ENCODE measurements at places on chromosomes 7 and 10.

DNA sequence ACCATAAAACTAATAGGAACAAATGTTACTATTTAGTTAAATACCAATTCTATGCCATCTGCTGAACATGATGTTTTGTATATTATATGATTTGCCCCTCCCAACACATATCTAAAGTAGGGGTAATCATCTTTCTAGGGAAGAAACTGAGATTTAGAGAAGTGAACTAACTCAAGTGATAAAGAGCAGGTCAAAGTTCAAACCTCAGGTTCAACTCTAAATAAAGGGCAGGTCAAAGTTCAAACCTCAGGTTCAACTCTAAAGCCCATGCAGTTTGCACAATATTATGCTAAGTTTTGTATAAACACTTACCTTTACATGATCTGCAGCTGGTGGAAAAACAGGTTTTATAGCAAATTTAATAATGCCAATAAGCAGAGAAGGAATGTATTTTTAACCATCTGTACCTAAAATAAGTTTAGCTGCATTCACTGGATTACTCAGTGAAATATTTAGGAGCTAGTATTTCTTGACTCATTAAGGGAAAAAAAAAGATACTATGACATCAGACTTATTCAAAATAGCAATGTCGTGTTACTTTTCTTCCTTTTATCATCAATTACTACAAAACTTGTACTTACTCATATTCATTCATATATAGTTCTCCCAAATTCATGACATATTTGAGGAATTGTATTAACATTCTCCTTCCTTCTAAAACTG is 1194.3 kb upstream of the CELF2 start:
- no peak for DNase-seq

DNA sequence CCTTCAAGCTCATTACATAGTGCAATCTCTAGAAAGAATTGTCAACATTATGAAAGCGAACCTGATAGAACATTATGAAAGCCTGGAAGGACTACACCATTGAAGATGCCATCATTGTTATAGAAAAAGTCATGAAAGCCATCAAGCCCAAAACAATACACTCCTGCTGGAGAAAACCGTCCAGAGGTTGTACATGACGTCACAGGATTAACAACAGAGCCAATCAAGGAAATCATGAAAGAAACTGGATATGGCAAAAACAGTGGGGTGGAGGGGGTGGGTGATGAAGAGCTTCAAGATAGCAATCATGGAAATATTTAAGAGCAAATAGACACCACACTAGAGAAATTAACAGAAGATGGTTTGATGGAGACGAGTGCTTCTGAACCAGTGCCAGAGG is 45.7 kb downstream of the TOMM7 start:
- DNase-seq, result no peak

DNA sequence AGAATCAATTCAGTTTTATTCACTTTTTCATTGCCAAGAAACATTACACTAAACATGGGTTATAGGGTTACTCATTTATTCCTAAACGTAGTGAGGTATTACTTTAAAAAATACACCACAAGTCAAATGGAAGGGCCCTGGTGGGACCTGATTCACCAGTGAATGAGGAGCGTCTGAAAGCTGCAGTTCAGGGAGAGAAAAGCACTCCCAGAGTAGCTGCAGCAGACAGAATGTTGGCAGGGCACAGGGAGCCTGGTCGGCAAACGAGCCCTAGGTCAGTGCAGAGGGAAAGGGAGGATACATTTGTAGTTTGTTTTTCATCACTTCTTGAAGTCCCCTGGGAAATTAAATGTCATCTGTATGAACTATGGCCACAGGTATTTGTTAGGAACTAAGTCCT is 361.7 kb upstream of the ETV1 start:
- no peak for DNase-seq

- DNase-seq, result peak; percentile 27
Measured at GRCh38 chr7:25389489-25390106, 161.3 kb upstream of the NPVF start.

- peak; percentile 16 for DNase-seq
Measured at GRCh38 chr10:79068203-79068561, 584 bp upstream of the ZMIZ1 start.

DNA sequence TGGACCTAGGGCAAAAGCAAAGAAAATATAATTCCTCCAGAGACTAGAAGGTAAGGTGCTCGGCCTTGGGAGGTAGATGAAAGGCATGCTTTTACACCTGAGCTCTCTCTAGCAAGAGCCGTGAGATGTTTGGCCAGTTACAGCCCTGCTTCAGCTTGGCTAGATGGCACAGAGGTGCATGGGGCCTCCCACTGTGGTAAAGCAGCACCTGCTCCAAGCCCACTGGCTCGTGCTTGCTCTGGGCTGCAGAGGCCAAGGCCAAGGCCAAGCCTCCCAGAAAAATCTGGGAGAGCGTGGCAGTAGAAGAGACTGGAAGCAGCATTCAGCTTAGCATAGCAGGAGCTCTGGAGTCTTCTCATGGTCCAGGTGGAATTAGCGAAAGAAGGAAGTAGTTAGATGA is 31.0 kb upstream of the OPALIN start:
- no peak for DNase-seq

DNA sequence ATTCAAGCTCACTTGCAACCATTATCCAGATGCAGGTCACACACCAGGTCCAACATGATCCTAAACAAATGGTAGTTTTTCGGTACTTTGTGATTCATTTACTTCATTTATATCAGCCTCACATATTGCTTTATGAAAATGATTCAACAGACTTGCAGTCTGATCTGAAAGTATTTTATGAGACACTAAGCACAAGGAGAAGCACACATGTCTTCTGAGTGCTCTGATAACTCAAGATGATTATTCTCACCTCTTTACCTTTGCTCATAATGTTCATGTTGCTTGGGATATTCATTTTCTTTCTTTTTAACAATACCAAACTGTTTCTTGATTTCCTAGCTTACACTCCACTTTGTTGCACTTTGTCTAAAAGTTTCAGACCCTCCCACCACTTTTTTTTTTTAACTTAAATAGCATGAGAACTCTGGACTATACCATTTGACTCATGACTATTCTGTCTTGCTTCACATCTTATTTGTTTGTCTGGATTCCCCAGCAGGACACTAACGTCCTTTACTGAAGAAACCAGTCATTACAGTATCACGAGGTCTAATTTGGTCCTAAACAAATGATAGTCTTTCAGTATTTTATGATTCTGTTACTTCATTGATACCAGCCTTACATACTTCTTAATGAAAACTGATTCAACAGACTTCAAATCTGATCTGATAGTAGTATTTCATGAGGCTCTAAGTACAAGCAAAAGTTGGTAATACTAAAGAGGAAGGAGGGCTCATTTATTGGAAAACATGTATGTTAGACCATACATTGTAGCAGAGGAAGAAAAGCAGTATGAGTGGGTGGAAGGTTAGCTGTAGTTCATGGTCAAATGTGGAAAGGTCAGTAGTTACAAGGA is 171.8 kb upstream of the AHR start:
- no peak for DNase-seq

- DNase-seq, result no peak
Measured at GRCh38 chr10:96377816-96378294, 19.1 kb upstream of the OPALIN start.

GRCh38 chr7:28695300-28696295 is 262.5 kb downstream of the TRIL start:
- DNase-seq, result no peak

- DNase-seq, result no peak
Measured at GRCh38 chr7:141073173-141073640, 657 bp upstream of the TMEM178B start.

- no peak for DNase-seq
Measured at GRCh38 chr10:123295644-123296043, 141.4 kb downstream of the BUB3 start.

DNA sequence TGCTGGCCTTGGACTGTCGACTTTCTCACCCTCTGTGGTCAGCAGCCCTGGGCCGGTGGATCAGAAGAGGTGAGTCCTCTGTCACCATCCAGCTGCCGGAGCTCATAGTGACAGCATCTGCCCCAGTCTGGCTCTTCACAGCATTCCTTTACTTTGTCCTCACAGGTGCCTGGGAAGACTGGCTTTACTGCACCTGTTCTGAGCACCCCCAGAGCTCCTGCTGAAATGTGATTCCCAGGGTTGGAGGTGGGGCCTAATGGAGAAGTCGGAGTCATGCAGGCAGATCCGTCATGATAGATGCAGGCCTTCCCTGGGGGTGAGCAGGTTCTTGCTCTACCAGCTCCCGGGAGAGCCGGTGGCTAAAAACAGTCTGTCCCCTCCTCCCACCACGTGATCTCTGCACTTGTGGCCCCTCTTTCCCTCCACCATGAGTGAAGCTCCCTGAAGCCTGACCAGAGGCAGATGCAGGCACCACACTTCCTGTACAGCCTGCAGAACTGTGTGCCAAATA is 171.5 kb downstream of the ZMYND11 start:
- DNase-seq, result no peak

DNA sequence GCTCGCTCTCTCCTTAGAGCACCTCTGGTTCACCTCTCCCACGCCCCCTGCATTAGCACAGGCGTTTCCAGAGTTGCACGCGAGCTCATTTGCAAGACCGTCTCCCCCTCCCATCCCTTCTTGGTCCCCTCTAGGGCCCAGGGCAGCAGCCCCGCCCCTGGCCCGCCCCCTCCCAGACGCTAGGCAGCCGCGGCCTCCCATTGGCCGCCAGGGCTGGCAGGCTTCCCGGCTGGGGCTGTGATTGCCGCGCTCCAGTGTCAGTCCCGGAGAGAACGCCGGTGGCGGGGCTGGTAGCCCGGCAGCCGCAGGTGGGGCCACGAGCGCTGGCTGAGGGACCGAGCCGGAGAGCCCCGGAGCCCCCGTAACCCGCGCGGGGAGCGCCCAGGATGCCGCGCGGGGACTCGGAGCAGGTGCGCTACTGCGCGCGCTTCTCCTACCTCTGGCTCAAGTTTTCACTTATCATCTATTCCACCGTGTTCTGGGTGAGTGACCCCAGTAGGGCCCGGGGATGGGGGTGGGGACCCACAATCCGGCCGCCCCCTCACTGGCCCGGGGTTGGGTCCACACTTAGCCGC is at the start of gene TSPAN15:
TSPAN15 (plus strand) TSS at position 257 of the 575 bp plus-strand sequence; CDS start at position 387, 130 bp downstream.
- DNase-seq, result peak; percentile 55

DNA sequence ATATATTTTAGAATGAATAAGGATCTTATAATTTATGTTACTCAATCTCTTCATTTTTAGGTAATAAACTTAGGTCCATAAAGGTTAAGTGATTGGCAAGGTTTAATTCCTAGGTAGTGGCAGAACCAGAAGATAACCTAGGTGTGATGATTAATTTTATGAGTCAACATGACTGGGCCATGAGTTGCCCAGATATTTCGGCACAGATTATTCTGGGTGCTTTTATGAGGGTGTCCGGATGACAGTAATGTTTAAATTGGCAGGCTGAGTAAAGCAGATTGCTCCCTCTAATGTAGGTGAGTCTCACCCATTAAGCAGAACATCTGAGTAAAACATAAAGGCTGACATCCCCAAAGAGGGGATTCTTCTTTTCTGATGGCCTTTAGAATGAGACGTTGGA is 1349.3 kb upstream of the CELF2 start:
- no peak for DNase-seq

- DNase-seq, result no peak
Measured at GRCh38 chr10:91076991-91077548, 143.4 kb upstream of the PCGF5 start.

- no peak for DNase-seq
Measured at GRCh38 chr7:29597266-29597665, 33.6 kb downstream of the PRR15 start.

- no peak for DNase-seq
Measured at GRCh38 chr7:18496341-18496700, 772 bp downstream of the HDAC9 start.

GRCh38 chr10:132062116-132062515 is 3.6 kb upstream of the JAKMIP3 start:
- DNase-seq, result no peak

- peak; percentile 39 for DNase-seq
Measured at GRCh38 chr10:22681783-22682183, 32.6 kb downstream of the PIP4K2A start.

DNA sequence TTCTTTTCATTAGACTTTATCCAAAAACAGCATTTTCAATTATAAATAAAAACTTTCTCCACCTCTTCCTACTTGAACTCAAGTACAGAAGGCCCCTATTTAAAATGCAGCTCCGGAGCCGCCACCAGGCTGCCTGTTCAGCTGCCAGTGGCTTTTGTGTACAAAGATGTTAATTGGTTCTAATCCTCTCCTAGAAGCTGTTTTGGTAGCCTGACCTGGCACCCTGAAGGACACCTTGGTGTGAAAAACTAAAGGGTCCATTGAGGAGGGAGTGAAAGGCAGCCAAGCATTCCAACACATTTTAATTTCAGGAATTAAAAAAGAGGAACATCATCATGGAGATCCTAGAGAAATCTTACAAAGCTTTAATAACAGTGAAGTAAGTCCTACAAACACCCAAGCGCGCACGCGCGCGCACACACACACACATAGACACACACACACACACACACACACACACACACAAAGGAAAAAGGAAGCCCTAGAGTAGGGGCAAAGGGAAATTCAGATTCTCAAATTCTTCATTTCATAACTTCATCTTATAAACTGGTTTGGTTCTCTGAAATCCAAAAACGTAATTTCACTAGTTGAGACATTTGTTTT is 41.4 kb downstream of the VAX1 start:
- DNase-seq, result no peak

- DNase-seq, result no peak
Measured at GRCh38 chr10:6047847-6048246, 14.3 kb downstream of the IL2RA start.

GRCh38 chr7:156096771-156097538 is 284.7 kb upstream of the SHH start:
- DNase-seq, result no peak

DNA sequence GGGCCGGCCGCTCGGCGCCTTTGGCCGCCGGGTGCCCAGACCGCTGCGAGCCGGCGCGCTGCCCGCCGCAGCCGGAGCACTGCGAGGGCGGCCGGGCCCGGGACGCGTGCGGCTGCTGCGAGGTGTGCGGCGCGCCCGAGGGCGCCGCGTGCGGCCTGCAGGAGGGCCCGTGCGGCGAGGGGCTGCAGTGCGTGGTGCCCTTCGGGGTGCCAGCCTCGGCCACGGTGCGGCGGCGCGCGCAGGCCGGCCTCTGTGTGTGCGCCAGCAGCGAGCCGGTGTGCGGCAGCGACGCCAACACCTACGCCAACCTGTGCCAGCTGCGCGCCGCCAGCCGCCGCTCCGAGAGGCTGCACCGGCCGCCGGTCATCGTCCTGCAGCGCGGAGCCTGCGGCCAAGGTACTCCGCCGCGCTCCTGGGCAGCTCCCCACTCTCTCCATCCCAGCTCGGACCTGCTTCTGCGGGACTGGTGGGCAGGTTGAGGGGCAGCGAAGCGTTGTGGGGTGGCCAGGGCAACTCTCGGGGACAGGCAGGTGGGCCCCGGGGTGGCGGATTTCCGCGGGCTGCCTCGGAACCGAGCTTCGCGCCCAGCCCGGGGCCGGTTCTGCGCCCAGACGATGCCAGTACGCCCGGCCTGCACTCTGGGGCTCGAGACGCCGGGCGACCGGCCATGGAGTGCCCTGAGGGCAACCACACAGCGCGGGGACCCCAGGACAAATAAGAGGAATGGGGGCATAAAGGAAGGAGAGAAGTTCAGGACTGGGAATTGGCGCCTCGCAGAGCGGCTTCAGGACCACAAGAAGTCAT is 578 bp downstream of the HTRA1 start:
- DNase-seq, result no peak

- no peak for DNase-seq
Measured at GRCh38 chr10:96860631-96861277, 28.7 kb downstream of the LCOR start.
